ENCODE measurements at places on chromosomes 7 and 10. TPM values are rescaled to one million over a fixed set of nuclear protein-coding genes. Genes with fewer than 3 reads are reported as not detected.

DNA sequence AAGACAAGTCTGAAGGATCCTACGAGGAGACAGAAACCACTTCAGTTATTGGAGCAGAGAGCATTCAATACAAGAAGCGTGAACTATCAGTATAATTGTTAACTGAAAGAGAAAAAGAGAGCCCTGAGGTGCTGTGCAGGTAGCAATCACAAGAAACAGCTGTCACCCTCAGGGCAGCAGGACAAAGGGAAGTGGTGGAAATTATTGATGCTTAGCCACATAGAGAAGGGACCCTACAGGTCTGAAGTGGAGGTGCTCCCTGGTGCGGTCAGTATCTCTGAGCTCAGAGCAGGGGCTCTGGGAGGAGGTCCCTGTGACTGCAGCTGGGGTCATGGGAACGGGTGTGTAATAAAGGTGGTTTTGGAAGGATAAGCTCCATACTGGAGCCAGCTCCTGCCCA is 97.8 kb upstream of the KLF6 start:
- H3K36me3 ChIP-seq, result no peaks in the 10 kb centered on the region
- peaks cover 24% of the 10 kb centered on the region for H3K4me1 ChIP-seq
- DNase-seq, result no peak

DNA sequence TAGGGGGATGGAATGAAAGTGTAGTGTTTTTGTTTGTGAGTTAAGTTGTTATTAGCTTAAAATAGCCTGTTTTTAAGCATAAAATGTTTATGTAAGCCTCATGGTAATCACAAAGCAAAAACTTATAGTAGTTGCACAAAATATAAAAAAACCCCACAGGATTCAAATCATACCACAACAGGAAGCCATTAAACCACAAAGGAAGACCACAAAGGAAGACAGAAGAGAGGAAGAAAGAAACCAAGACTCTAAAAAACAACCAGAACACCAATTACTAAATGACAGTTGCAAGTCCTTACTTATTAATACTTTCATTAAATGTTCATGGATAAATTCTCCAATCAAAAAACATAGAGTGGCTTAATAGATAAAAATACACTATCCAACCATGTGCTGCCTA is 63.6 kb downstream of the ANKRD7 start:
- no peaks in the 10 kb centered on the region for H3K4me1 ChIP-seq
- no peak overlapping the region for H3K27ac ChIP-seq
- no peaks in the 10 kb centered on the region for H3K27me3 ChIP-seq
- no peaks in the 10 kb centered on the region for H3K36me3 ChIP-seq
- DNase-seq, result no peak

The ZNF853 gene
- total RNA-seq, result 0.51 TPM

The SLC13A1 gene
- not detected for total RNA-seq

GRCh38 chr7:100171087-100171681 is 2.8 kb upstream of the GAL3ST4 start:
- no peaks in the 10 kb centered on the region for H3K36me3 ChIP-seq
- peak overlapping the region; percentile 37 for H3K4me3 ChIP-seq
- H3K27me3 ChIP-seq, result peaks cover 11% of the 10 kb centered on the region
- peak; percentile 33 for DNase-seq
- no peak overlapping the region for H3K27ac ChIP-seq

DNA sequence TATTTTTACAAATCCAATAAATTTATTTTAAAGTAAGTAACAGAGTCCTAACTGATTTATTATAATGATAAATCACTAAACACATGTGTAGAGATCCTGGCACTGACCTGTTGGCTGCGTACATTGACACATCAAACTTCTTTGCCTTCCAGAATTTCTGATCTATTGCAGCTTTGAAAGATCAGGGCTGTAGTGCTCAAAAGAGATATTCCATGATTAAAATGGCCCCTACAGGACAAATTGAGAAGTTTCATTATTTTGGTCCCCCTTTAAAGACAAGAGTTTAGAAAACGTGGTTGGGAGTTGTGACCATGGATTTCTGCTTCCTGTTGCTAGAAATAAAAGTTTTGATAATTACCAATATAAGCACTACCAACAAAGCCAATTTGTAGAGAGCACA is 87.7 kb upstream of the PDK4 start:
- DNase-seq, result peak; percentile 65
- H3K4me3 ChIP-seq, result no peak overlapping the region
- H3K36me3 ChIP-seq, result no peaks in the 10 kb centered on the region
- H3K27ac ChIP-seq, result no peak overlapping the region
- H3K27me3 ChIP-seq, result no peaks in the 10 kb centered on the region

DNA sequence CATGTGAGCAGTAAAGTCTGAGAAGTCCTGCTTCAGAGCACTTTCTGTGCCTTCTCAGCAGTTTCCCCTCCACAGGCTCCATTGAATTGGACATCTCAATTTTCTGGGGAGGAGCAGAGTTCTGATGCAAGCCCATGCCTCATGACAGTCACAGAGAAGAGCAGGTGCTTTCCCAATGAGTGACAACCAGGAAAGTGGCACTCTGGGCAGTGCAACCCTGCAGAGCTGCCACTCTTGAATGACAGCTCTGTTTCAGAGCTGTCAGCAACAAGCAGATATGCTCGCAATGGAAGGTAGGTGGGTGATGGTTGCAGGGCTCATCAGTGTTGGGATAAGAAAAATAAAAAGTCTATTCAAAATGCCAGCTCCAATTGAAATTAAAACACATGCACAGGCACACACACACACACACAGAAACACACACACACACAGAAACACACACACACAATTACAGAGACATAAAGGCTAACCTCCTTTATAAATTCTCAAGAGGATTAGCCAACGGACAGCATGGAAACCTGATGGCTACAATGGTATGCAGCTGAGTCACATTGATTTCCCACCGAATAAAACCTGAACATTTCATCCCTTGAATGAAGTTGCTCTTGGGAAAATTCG is 50.5 kb downstream of the C10orf67 start:
- H3K4me3 ChIP-seq, result no peak overlapping the region
- H3K27ac ChIP-seq, result no peak overlapping the region
- H3K36me3 ChIP-seq, result no peaks in the 10 kb centered on the region

The FAM237B gene
- not detected for total RNA-seq

The ACTL6B gene
- total RNA-seq, result not detected

The FBXL13 gene
- 0.43 TPM for total RNA-seq

The PRKAR1B gene
- total RNA-seq, result 8.6 TPM

GRCh38 chr7:100673942-100674410 is 436 bp downstream of the GNB2 start:
- no peaks in the 10 kb centered on the region for H3K27me3 ChIP-seq
- H3K36me3 ChIP-seq, result peaks cover 4% of the 10 kb centered on the region
- peak; percentile 60 for DNase-seq
- H3K4me1 ChIP-seq, result no peaks in the 10 kb centered on the region
- H3K27ac ChIP-seq, result peak overlapping the region; percentile 92

The LIPJ gene
- not detected for total RNA-seq

GRCh38 chr10:12568391-12569009 is 219.2 kb downstream of the CAMK1D start:
- H3K27me3 ChIP-seq, result peaks cover 10% of the 10 kb centered on the region
- no peak for DNase-seq
- H3K4me1 ChIP-seq, result no peaks in the 10 kb centered on the region
- H3K36me3 ChIP-seq, result no peaks in the 10 kb centered on the region

The LCOR gene
- total RNA-seq, result 9.1 TPM

DNA sequence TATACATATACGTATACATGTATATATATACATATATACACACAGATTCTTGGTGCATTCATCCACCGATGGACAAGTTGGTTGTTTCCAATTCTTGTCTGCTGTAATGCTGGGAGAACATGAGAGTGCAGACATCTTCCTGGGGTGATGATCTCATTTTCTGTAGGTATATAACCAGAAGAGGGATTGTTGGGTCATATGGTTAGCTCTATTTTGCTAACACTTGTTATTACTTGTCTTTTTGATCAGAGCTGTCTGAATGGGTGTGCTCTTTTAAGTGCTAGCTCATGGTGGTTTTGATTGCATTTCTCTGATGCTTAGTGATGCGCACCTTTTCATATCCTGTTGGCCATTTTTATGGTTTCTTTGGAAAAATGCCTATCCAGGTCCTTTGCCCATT is 106.4 kb downstream of the TAX1BP1 start:
- H3K36me3 ChIP-seq, result no peaks in the 10 kb centered on the region
- no peak for DNase-seq
- no peaks in the 10 kb centered on the region for H3K27me3 ChIP-seq
- no peak overlapping the region for H3K4me3 ChIP-seq
- no peak overlapping the region for H3K27ac ChIP-seq

All from GM23248 (cell line).